ENCODE measurements at places on chromosomes 5 and 9.

GRCh38 chr9:108479989-108480652 is 375.7 kb downstream of the ACTL7B start:
- no peak for DNase-seq

GRCh38 chr5:98498028-98498427 is 275.4 kb upstream of the RGMB start:
- no peak for DNase-seq

- no peak for DNase-seq
Measured at GRCh38 chr5:36478646-36479317, 127.6 kb upstream of the SLC1A3 start.

GRCh38 chr5:140351609-140352334 is 5.4 kb upstream of the HBEGF start:
- peak; percentile 76 for DNase-seq

DNA sequence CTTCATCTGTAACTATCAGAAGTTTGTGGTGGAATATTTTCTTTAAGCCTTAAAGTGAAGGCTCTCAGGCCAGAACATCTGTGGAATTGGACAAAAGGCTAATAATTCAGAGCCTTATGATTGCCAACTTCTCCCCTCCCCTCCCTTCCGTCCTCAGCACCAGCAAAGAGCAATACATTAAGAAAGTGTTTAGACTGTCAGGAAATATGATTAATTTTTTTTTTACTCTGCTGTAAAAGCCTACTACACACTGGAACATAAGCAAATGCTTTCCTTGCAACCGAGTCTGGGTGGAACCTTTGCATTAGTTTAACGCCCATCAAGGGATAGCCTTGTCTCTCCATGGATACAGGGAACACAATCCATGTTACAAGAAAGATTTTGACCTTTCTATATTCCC is 110.3 kb upstream of the TARS1 start:
- no peak for DNase-seq

DNA sequence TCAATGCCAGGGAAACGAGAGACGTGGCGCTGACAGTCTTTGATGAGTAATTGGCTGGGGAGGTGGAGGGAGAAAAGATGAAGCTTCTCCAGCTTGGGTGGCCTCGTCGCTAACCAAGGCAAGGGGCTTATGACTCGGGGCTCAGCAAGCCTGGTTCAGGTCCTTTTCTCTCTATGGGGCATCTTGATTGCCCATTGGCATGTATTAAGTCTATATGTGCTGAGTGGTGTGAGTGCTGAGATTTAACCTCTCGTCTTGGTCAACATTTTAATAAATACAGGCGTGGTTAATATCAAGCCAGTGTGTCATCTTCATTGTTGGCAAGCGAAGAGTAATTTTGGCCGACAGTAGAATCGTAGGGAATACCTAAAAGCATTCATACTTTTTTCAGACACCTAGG is 85.9 kb downstream of the RAI14 start:
- no peak for DNase-seq

Data from central memory CD4-positive, alpha-beta T cell (primary cell).